Activated naive CD8-positive, alpha-beta T cell treated with anti-CD3 and anti-CD28 coated beads, Interleukin-2, amount 10 ng/mL, durations not matched to agents 7 days and 5 days (primary cell): ENCODE measurements at places on chromosomes 7 and 10.

- DNase-seq: no peak
These were observed 218.6 kb downstream of the DGKI start for GRCh38 chr7:137628216-137628615.

DNA sequence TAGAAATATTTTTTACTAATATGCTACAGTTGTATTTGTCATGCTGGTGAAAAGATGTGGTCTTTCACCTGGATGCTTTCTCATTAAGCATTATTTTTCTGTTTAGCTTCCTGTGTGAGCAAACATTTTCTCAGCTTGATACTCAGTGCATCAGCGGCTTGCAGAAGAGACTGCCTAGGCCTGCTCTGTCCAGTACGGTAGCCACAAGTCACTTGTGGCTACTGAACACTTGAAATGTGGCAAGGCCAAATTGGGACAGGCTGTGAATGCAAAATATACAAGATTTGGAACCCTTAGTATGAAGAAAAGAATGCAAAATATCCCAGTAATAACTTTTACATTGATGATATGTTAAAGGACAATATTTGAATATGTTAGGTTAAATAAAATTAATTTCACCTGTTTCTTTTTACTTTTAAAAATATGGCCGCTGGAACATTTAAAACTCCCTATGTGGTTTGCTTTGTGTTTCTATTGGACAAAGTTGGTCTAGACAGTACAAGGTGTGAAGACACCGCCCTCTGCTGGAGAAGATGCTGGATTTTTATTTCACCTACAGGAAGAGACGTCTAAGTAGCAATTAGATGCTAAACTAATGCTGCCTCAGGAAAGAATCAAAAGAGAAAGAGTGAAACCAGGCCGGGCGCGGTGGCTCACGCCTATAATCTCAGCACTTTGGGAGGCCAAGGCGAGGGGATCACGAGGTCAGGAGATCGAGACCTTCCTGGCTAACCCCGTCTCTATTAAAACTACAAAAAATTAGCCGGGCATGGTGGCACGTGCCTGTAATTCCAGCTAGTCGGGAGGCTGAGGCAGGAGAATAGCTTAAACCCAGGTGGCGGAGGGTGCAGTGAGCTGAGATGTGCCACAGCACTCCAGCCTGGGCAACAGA is 5.3 kb downstream of the SRGN start:
- DNase-seq: peak; percentile 55

DNA sequence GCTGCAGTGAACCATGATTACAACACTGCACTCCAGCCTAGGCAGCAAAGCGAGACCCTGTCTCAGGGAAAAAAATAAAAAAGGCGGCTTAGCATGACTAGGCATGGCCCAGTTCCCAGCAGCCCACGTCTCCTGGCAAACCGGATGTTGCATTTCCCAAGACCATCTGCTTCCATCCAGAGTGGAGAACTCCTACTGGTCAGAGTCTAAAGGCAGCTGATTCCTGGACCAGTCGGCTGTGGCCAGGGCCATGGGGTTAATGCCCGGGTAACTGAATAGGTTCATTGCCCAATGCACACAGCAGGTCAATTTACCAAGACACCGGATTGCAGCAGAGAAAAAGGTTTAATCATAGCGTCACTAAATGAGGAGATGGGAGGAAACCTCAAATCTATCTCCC is 133.1 kb downstream of the MYL10 start:
- DNase-seq: no peak

GRCh38 chr7:137276189-137276588 is 67.3 kb downstream of the PTN start:
- no peak for DNase-seq

DNA sequence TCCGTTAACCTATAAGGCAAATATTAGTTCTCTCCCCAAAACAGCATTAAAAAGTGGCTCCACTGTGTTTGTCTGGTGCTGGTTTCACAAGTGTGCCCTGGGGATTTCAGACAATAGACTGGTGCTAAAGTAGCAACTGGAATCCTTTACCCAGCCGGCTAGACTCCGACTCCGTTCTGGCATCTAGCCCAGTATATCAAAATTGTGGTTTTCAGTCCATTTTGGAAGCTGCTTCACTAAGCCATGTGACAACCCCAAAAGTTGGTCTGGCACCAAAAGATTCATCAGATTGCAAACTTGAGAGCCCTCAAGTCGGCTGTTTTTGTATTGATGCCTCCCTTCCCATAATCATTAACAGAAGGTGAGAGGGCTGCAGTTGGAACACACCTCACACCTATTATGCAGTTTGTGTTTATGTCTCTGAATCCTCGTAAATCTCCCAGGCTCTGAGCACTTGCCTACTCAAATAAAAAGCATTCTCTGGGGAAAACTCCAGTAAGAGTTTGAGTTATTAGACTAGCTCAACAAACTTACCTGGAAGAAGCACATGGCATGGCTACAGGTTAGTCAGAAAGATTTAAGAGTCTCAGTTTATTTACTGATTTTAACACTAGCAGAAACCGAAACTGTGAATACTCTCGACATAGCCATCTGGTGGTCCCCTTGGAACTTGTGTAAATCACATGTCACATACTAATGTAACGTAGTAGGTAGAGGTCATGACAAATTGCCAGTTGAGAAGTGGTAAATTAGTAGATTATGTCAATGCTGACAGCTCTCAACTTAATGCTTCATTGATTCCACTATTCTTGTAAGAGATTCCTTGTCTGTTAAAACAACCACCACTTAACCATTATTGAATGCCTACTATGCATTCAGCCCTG is 14.8 kb upstream of the WNT16 start:
- no peak for DNase-seq

DNA sequence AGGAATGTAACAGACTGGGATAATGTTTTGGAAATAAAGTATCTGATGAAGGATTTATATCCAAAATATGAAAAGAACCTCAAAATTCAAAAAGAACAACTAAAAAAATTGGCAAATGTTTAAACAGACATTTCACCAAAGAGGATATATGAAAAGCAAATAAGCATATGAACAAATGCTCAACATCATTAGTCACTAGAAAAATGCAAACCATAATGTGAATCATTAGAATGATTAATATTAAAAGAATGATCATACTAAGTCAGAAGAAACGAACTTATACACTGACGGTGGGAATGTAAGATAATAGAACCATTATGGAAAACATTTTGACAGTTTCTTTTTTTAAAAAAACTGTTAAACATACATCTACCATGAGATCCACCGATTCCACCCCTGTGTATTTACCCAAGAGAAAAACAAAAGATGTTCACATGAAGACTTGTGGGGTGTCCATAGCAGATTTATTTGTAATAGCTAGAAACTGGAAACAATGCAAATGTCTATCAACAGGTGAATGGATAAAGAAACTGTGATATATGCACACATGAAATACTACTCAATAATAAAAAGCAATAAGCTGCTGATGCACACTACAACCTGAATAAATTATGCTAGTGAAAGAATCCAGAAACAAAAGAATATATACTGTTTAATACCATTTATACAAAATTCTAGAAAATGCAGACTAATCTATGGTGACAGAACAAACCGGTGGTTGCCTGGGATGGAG is 35.7 kb downstream of the PRKG1 start:
- DNase-seq: no peak

DNA sequence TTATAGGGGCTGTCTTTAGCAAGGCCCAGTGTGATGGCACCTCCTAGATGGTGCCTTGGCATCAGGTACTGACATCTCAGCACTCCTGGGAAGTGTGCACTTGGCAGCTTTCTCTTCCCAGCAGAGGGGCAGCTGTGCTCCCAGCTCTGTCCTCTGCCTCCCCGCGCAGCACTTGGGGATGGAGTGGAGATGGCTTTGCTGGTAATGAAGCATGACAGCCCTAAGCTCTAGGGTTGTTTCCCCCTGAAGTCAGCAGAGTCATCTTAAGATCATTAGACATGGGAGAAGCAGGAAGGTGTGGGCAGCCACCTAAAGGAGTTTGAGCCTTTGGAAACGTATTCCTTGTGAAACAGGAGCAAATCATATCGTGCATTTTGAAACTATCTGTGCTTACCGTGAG is 46.7 kb downstream of the HTRA1 start:
- DNase-seq: no peak

- no peak for DNase-seq
These were observed 22.6 kb upstream of the TNS3 start for GRCh38 chr7:47604496-47604890.

DNA sequence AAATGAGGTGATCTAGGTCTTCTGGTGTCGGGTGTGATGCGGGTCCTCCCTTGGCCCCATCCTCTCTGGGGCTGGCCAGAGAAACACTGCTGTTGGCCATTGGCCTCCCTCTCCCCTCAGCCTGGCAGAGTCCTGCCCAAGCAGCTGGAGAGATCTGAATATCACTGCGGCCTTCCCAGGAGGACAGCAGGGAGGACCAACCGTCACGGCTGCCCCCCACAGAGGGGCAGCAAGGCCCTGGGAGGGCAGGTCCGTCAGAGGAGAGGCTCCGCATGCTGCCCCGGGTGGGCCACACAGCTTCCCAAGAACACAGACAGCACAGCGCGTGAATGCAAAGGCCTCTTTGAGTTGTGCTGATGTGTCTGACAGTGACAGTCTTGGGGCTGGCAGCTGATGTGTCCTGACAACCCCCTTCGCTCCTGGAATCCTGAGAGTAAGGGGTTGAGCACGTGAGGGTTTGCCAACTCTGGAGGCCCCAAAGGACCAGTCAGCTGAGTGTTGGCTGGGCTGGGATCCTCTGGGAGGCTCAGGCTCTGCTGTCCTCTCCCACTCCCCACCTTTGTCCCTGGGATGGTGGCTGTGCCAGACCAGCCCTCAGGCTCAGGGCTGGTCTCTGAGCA is 132.5 kb upstream of the UNC5B start:
- peak; percentile 7 for DNase-seq

DNA sequence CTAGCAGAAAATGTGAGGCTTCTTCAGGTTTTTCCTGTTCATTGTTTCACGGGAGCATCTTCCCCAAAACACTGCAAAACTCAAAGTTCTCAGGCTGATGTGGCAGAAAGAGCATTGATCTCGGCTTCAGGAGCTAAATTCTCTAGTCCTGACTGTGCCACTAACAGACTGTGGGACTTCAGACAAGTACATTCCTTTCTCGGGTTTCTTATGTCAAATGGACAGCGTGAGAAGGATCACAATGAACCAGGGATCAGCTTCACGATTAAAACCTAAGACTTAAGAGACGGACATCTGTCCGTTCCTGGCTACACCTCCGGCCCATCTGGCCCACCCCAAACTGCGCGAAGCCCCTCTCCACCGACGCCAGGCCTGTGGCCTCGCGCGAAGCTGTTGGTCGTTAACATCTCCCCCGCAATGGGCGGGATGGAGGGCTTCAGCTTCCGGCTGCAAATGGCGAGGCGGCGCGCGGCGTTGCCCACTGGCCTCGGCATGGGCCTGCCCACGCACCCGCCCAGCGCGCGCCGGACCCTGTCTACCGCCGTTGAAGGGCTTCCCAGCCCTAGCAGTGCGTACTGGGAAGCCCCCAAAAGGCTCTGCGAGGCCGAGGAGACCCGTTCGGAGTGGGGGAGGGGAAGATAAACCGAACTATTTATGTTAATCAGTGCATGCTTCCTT is 549 bp upstream of the DDX50 start:
- DNase-seq: peak; percentile 86

- no peak for DNase-seq
These were observed 181.8 kb downstream of the KIAA1217 start for GRCh38 chr10:24390746-24391145.
